Cerebellar nuclear complex (tissue), 1 donor: ENCODE measurements at places on chromosomes 16 and 17.

GRCh38 chr16:69647020-69647419, 79.3 kb downstream of the NQO1 start:
- no peak for DNase-seq

DNA sequence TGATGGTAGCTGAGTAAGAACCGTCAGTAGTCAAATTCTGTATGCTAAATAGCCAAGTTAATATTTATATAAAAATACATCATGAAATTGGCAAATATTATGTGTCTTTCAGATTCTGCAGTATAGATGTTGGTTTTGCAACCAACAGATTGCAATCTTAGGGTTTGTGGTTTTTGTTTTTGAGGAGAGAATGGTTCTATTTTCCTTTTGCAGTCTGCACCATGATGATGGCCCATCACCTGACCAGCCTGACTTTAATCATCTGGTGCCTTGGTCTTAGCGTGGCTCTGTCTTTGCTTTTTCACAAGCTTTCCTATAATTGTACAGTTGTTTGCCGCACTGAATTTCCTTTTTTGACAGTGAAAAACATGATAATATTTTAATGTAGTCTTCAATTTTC, 50.7 kb downstream of the NUP93 start:
- no peak for DNase-seq

- no peak for DNase-seq
These were observed 83.8 kb upstream of the HS3ST4 start for GRCh38 chr16:25608002-25608401.

DNA sequence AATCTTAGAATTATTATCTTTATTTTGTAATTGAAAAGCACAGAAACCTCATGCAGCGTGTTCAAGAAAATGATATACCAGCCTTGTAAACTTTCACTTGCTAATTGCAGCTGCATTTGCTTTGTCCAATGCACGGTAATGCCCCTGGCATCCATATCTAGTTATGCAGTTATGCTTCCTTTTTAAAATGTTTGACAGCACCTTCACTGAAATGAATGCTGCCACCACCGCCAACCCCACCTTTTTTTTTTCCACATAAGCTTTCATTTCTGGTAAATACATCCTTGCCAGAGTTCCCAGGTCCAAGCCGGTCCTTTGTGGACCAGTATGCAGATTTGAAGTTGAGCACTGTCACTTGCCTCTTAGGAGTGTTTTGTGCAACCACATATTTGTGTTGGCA, 338.8 kb downstream of the WWOX start:
- no peak for DNase-seq

GRCh38 chr16:19203374-19203966, 35.4 kb downstream of the SYT17 start:
- DNase-seq: no peak

DNA sequence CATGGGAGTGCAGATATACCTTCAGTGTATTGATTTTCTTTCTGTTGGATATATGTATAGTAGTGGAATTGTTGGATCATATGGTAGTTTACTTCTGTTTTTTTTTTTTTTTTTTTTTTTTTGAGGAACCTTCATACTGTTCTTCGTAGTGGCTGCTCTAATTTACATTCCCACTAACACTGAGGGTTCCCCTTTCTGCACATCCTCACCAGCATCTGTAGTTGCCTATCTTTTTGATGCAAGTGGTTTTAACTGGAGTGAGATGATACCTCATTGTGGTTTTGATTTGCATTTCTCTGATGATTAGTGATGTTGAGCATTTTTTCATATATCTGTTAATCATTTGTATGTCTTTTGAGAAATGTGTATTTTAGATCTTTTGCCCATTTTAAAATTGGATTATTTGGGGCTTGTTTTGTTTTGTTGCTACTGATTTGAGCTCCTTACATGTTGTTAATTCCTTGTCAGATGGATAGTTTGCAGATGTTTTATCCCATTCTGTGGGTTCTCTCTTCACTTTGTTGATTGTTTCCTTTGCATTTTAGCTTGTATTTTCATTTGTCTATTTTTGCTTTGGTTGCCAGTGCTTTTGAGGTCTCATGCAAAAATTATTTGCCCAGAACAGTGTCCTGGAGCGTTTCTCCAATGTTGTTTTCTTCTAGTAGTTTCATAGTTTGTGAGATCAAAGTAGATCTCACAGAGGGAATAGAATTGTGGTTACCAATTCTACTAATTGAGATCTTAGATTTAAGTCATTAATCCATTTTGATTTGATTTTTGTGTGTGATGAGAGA, 25.0 kb upstream of the BCAS3 start:
- no peak for DNase-seq

DNA sequence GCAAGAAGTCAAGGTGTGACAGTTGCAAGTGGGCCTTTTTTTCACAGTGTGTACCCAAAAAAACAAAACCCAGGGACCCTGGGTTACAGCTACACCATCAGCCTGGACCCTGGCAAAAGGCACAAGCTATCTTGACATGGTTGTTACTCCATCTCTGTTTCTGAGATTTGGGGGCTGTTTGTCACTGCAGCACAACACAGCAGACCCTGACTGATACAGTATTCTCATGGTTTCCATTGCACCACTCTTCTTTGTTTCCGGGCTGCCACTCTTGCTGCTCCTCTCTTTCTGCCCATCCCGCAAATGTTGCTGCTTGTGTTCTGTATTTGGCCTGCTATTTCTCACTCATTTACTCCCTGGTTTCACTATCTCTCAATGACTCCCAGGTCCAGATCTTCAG, 55.2 kb downstream of the C16orf78 start:
- DNase-seq: no peak

GRCh38 chr17:1197781-1198490, 18.2 kb upstream of the ABR start:
- no peak for DNase-seq

DNA sequence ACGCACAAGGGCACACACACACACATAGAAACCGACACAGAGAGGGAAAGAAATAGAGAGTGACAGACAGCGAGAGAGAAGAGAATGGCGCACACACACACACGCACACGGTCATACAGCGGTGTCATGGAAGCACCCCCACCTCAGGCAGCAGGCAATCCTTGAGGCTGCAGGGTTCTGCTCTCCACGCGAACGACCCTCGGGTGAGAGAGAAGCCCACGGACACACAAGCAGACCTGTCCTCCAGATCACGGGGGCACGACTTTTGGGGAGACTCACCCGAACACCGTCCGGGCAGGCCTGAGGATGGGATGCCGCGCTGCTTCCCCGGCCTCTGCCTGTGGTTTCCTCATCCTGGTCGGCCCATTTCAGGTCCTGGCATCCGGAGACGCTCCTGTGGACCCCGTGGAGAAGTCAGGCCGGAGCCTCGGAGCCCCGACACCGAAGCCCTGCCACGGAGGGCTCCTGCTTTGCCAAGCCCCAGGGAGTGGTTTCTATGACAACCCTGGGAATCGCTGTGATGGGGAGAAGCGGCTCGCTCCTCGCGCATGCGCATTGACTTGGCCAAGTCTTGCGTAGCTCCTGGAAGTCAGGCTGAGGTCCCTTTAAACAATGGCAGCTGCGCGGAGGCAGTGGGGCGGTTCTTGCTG, 118.2 kb upstream of the KCNJ18 start:
- DNase-seq: peak; percentile 46

GRCh38 chr17:31512104-31512740, 120.7 kb downstream of the RAB11FIP4 start:
- no peak for DNase-seq

DNA sequence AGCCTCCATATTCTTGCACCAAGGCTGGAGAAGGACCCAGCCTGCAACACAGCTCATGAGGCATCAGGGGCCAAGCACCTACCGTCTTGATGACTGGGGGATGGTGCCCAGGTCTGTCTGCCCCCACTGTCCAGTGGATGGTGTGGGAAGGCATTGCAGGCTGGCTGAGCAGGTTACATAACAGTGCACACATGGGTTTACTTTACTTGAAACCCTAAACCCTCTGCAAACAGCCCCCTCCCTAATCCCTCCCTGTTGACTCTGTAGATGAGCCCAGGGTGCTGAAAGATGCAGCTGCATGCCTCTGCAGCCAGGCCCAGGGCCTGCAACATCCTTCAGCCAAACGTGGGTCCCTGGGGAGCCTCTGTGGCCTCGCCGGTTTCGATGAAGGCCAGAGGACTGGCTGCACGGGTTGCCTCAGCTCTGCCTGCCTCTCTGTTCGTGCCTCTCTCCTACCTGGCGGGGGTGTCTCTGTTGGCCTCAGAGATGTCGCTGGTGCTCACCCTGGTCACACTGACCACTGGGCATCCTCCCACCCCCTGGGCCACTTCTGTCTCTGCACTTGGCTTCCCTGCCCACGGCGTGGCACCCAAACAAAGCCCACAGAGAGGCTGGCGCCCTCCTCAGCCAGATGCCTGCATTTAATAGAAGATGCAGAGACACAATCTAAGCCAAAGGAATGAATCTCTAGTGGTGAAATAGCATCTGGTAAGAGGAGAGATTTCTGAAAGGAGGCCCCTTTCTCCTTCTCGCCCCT, 95.1 kb downstream of the METRNL start:
- DNase-seq: no peak

DNA sequence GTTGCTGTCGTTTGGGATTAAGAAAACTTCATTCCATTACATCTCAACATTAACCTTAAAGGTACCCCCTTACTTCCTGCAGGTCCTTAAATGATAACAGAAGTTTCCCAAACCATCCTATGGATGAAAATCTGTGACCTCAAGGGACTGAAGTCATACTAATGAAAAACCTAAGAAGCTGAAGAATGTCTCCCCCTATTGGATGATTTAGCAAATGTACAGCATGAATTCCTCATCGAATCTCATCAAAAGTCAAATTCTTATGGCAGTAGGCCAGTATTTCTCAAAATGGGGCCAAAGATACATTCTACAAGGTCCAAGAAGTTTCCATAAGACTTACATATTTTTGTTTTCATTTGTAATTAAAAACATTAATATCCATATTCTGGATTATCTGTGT, 13.5 kb downstream of the SCO1 start:
- DNase-seq: no peak

- DNase-seq: no peak
These were observed 580 bp downstream of the TANC2 start for GRCh38 chr17:62966426-62967204.
